Suppressor macrophage treated with lipopolysaccharide for 4 hours (primary cell): ENCODE measurements at places on chromosomes 16 and 17.

DNA sequence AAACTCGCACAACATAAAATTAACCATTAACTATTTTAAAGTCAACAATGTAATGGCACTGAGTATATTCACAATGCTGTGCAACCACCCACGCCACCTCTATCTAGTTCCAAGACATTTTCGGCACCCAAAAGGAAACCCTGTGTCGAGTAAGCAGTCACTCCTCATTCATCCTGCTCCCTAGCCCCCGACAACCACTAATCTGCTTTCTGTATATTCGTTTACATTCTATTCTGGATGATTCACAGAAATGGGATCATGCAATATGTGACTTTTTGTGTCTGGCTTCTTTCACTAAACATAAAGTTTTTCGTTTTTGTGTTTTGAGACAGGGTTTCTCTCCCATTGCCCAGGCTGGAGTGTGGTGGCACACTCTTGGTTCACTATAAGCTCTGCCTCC is 42.2 kb upstream of the HAPSTR1 start:
- no peak for DNase-seq

GRCh38 chr17:82489117-82489516 is 30.4 kb upstream of the FOXK2 start:
- DNase-seq: no peak

DNA sequence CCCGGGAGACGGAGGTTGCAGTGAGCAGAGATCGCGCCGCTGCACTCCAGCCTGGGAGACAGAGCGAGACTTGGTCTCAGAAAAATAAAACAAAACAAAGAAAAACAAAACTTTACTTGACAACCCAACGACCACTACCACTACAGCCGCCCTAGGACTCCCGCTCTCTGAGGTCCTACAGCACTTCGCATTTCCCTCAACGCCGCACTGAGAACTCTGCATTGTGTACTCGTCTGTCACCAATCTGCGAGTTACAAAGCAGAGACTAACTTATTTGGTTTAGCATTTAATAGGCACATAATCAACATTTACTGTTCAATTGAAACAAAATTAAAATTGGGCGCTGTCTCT is 479 bp upstream of the ZNF207 start:
- peak; percentile 20 for DNase-seq

GRCh38 chr16:84740596-84741116 is 40.9 kb downstream of the USP10 start:
- no peak for DNase-seq

DNA sequence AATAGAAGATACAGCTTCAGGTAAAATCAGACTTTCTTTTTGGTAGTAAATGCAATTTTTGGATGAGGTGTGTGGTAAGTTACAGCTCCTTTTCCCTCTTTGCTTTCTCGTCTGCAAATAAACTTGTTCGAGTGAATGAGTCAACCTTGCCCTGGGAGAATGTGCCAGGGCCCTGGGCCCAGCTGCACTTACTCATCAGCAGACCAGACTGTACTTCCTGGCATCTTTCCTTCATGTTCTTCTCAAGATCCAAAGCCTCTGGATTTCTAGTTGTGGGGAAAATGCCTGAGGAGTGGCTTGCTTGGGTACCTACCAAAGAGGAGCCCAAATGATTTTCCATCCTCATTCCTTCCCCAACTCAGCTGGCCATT is 5.4 kb upstream of the G6PC1 start:
- DNase-seq: peak; percentile 58

DNA sequence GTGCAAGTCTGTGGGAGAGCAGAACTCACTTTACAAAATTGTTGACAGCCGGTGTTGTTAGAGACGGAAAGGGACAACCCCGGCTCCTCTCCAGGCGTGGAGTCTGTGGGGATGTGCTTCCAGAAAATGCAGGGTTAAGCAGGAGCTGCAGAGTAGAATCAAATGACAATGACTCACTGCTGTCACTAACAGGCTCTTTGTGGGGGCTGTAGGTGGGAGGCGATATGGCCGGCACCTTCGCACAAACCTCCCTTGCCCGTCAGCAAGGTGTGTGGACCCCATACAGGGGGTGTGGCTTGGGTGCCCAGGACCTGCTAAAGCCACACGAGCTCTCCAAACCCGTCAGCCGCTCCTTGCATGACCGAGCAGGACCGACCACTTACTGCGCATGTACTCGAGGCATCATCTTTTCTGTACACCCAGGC is 5.8 kb downstream of the PDK2 start:
- DNase-seq: no peak

GRCh38 chr17:73476890-73477350 is 165.1 kb upstream of the CDC42EP4 start:
- DNase-seq: no peak

- DNase-seq: peak; percentile 73
These were observed 2.4 kb downstream of the VEZF1 start for GRCh38 chr17:57985675-57985974.

- no peak for DNase-seq
These were observed 1.8 kb upstream of the NPRL3 start for GRCh38 chr16:140175-140857.

DNA sequence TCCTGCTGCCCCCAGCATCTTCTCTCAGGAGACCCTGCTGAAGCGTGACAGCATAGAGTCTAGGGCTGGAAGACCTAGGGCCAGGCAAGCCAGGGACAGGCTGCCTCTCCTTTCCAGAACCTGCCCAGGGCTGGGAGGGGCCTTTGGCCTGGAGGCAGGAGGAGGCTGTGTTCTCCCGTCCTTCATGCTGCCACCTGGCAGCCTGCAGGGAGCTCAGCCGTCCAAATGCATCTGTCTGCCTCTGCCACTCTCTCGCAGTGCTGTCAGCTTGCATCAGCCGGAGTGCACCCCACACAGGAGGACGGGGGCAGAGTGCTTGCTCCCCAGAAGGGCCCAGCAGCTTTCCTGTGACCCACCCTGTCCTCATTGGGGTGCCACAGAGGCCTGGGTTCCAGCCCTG is 31.3 kb downstream of the ARHGAP23 start:
- DNase-seq: no peak

DNA sequence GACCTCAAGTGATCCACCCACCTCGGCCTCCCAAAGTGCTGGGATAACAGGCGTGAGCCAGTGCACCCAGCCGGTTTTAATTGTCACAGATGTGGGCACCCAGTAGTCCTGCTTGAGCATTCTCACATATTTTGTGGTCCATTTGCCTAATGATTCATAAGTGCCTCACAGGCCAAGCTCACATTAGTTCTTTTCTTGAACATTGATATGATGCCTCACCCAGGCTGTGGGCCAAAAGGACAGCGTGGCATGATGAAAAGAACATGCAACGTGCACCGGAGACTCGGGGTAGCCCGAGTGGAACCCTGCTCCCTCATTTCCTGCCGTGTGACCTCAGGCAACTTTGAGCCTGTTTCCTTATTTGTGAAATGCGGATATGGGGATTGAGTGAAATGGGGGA is 181.9 kb downstream of the SNX29 start:
- DNase-seq: no peak

- peak; percentile 77 for DNase-seq
These were observed at the start of gene ADORA2B for GRCh38 chr17:15944759-15945526. TSS of gene ADORA2B (plus strand) at chr17:15945130. CDS start at chr17:15945249, 119 bp downstream.

DNA sequence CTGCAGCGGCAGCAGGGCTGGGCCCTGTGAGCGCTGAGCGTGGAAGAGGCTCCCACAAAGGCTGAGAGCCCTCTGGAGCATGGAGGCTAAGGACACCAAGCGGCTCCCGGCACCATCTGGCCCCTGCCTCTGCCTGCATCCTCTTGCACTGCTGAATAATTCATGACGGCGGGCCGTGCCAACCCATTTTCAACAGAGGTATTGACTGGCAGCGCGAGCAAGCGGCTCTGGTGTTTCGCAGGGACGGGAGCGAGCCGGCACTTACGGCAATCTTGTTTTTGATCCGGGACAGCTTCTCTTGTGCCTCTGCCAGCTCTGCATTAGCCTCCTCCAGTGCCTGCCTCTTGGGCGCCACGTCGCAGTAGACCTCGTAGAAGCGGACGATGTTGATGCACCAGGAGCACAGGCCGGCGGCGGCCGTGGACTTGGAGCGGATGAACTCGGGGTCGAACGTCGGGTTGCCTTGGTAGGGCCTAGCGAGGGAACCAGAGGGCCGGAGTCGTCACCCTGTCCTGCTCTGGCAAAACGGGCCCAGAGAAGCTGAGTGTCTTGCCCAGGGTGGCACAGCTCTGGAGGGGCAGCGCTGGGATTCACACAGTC is 80.4 kb downstream of the PGS1 start:
- no peak for DNase-seq

DNA sequence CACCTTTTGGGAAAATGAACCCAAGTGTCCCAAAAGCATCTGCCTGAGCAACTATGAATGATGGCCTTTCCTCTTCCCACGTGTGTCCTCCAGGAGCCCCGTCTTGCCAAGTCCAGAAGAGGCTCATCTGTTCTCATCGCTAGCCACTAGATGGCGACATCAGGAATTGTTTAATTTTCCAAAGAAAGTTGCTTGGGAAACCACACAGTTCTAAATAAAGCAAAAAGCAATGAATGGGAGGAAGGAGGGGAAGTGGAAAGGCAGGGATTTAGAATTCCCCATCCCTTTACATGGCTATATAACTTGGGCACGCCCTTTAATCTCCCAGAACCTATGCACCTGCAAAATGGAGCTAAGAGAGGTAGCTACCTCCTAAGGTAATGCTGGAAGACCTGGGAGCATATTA is 9.0 kb upstream of the CDH5 start:
- peak; percentile 81 for DNase-seq

- no peak for DNase-seq
These were observed 987 bp upstream of the SLC4A1 start for GRCh38 chr17:44268709-44269534.

DNA sequence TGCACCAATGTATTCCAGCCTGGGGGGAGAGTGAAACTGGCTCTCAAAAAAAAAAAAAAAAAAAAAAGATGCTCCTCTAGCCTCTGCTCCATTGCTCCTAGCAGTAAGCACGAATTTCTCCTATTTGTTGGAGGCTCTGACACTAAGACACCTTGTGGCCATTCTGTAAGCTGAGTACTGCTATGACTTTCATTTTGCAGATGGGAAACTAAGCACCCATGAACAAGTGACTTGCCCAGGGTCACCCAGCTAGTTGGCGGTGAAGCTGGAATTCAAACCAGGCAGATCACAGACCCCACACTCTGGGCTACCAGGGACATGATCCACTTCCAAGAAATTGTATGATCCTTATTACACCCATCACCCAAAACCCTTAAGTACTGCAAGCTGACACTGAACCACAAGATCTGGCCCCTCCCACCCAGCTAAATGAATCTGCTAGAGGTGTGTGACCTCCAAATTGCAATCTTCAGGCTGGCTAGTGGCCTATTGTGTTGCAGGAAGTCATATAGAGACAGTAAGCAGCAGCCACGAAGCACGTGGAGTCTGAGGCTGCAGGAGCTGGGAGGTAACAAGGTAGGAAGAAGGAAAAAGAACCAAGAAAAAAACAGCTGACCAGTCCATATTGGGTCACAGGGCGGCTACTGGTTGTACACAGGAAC is 209.4 kb downstream of the XYLT1 start:
- DNase-seq: no peak

DNA sequence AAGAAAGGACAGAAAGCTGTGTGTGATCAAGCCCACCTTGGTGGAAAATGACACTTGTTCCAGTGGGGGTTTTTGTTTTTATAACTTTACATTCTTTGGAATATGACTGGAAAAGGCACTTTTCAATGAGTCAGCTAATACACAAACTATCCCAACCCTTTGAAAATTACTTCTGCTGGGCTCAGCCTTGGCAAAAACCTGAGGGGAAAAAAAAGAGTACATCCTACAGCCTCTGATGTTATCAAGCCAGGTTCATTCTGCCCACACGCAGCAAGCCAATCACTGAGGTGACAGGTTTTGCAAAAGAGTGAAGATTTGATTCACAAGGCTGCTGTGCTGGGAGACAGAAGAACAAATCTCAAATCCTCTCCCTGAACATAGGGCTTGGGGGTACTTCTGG is 484.5 kb upstream of the ERCC4 start:
- DNase-seq: no peak

DNA sequence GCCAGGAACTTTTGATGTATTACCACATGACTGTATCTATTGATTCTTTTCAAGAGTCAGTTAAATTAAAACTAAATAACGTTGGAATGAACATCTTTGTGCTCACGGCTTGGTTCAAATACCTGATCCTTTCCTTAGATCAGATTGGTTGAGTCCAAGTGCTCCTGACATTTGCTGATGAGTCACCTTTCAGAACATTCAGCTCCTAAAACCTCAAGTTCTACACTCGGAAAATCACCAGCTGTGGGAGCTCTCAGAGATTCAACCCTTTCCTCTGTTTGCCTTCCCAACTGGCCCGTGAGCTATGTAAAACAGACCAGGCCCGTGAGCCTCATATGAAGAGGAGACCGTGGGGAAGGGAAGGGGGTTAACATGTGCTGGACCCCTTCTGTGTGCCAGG is 68.1 kb downstream of the RTN4RL1 start:
- no peak for DNase-seq

- DNase-seq: no peak
These were observed 77.4 kb downstream of the SKAP1 start for GRCh38 chr17:48352630-48353029.

DNA sequence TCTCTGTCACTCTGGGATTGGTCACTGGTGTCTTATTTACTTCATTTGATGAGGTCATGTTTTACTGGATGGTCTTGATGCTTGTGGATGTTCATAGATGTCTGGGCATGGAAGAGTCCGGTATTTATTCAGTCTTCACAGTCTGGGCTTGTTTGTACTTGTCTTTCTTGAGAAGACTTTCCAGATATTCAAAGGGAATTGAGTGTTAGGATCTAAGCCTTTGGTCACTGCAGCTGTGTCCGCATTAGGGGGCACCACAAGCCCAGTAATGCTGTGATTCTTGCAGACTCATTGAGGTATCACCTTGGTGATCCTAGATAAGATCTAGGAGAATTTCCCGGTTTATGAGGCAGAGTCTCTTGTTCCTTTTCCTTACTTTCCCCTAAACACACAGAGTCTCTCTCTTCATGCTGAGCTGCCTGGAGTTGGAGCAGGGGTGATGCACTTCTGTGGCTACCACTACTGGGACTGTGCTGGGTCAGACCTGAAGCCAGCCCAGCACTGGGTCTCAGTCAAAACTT is 214.7 kb downstream of the SPECC1 start:
- DNase-seq: no peak

GRCh38 chr17:74571621-74572270 is 4.4 kb upstream of the CD300H start:
- peak; percentile 72 for DNase-seq

GRCh38 chr16:4081047-4081446 is 35.2 kb downstream of the ADCY9 start:
- no peak for DNase-seq

GRCh38 chr17:10109146-10109545 is 89.3 kb downstream of the GAS7 start:
- DNase-seq: no peak

GRCh38 chr17:7208027-7208571 is 11.5 kb downstream of the DLG4 start:
- no peak for DNase-seq
